ENCODE measurements at places on chromosomes 3 and 15.
A peak's percentile ranks its signal among the peaks of the same experiment; 100 is the strongest.

DNA sequence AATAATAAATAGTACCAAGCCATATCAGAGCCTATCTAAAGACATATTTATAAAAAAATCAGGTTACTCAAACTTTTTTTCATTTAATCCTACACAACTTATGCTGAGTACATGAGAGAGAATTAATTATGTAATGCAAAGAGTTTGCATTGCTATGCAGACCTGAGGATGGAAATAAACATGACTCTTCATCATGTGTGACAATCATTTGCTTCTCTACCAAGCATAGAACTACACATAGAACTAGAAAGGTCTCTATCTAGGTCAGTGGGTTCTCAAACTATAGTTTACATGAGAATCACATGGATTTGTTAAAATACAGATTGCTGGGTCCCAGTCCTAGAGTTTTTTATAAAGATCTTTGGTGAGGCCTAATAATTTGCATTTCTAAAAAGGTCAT is 86.8 kb downstream of the GBE1 start:
- DNase-seq = no peak

DNA sequence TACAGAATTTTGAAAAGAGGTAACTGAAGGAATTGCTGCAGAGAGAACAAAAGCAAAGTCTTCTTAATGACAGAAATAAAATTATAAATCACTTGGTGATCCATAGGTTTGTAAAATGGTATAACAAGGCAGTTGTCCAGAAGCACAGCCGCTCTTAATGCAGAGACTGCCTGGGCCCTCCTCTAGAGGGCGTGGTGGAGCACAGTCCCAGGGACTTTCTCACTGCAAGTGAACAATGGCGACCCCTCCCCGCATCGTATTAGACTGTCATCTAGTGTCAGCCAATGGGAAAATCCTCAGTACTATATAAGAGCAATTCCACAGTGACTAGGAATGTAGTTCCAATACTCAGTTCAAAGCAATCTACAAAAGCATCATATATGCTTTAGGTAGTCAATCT is 26.4 kb upstream of the ZBED2 start:
- DNase-seq = no peak

GRCh38 chr15:53477981-53478766 is 281.3 kb downstream of the WDR72 start:
- no peak for DNase-seq

DNA sequence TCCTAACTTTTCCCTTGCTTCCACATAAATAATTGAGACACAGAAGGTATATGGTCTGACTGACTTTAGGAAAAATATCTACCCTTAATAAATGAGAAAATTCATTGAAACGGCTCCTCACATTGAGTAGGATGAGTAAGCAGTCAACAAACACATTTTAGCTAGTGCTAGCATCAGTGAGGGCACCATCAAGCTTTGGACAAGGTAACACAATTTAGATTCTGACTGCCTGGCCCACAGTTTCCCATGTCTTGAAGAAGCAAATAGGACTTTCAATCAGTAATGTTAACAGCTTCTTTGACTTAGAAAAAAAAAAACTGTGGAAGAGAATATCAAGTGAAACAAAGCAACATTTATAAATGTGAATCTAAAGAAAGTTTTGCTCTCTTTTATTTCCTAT is 70.1 kb upstream of the MBNL1 start:
- DNase-seq = no peak

DNA sequence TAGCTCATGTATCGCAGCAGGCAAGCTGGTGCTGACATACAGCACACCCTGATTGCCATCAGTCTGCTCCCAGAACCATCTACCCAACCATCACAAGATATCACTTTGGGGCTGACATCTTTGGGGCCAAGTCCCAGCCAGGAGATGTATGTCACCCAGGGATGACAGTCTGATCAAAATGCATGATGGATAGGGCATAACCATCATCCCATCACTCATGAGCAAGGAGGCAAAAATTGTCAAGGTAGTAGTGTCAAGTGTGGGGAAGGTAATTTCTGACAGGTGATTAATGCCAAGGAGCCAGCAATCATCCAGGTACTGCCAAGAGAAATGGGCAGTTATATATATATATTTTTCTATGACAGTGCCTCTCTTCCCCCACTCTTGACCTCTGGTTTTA is 277.4 kb downstream of the WDR72 start:
- no peak for DNase-seq

DNA sequence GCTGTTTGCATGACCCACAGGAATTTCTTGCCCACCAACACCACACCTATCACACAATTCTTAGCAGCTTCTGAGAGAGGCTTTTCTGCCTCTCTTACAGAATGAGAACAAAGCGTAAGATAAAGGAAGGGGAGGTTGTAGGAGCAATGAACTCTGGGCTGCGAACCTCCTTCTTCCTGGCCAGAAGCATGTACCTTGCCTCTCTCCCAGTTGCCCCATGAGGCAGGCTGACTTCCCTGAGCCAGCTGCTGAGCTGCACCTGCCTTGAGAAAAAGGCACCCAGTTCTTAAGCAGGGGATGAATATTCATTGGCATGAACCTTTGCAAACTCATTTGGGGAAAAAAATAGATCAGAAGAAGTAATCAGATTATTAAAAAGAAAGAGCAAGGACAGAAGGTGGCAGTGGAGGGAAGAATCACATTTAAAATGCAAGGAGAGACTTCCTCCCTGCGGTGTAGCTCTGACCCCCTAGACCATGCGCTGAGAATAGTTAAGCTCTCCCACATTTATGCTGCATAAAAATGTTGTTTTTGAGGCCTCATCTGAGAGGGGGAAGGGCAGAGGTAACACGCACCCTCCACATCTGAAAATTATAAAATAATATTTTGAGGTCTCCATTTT is 304.8 kb downstream of the EPHB1 start:
- DNase-seq = no peak

DNA sequence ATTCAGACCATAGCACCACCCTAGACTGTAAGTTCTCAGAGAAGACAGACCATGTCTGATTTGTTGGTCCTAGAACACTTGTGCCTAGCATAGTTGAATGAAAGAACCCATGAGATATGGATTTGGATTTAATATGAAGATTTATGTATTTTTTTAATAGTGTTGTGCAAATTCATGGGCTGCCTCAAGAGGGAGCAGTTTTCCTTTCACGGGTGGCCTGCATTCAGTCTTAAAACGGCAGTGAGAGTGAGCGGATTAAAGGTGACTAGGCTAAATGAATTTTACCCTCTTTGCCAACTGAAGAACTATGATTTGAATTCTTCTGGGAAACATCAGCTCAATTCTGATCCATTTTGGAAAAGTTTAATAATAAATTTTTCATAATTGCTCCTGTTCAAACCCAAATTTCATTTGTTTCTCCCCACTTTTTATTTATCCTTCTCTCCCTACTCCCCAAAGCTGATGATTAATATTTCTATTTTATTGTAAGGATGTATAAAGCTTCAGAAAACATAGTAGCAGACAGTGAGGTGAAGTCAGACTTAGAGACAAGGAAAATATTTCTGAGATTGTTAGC is 67.3 kb downstream of the MORC1 start:
- peak; percentile 62 for DNase-seq

DNA sequence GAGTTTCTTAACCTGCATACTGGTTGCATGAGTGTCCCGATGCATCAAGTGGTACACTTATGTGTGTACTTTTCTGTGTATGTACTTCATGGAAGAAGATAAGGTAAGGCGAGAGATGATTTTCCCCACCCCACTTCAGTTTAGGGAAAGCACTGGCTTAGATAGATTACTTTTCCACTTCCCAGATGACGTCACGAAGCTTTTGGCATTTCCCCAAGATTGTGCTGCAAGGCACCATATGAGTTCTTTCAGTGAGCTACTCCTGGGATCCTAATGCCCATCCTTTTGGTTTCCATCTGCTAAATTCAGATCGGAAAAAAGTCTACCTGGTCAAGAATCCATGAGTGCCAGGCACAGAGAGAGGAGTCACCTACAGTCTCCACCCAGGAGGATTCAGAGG is 4.5 kb downstream of the IL17RB start:
- no peak for DNase-seq

DNA sequence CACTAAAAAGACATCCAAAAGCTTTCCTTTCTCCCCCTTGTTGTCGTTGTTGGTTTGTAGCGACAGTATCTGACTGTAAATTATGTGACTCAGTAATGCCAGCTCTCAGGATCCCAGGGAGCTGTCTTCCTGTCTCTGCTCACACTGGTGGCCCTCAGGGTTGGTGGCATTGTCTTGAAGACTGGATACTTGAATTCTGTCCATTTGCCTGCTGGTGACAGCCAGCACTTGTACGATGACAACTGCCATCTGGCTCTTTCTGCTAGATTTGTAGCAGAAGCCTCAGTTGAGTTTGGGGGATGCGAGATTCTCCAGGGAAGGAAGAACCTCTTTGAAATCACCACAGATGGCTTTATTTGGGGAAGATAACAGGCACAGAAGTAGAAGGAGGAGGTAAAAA is 120.8 kb downstream of the ARPP21 start:
- no peak for DNase-seq

- no peak for DNase-seq
Measured at GRCh38 chr3:96915445-96915844, 101.1 kb downstream of the EPHA6 start.

DNA sequence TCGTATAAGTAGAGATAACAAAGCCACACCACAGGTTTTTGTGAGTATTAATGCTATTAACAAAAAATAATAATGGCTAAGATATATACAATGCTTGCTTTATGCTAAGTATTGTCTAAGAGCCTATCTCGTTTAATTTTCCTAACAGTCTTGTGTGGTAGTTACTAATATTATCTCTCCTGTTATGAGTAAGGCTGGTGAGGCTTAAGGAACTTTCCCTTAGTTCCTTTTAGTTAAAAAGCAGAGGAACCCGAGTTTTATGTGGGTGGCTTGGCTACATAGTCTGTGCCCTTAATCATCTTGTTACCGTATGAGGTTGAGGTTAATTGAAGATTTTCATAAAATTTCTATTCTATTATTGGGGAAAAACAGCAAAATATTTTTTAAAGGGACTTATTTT is 218.4 kb downstream of the SOX2 start:
- no peak for DNase-seq

GRCh38 chr3:107665351-107665750 is 142.6 kb downstream of the BBX start:
- no peak for DNase-seq

GRCh38 chr3:123376451-123377242 is 72.2 kb downstream of the ADCY5 start:
- no peak for DNase-seq
